Mesothelial cell of epicardium (in vitro differentiated cells): ENCODE measurements at places on chromosomes 1 and 21.

DNA sequence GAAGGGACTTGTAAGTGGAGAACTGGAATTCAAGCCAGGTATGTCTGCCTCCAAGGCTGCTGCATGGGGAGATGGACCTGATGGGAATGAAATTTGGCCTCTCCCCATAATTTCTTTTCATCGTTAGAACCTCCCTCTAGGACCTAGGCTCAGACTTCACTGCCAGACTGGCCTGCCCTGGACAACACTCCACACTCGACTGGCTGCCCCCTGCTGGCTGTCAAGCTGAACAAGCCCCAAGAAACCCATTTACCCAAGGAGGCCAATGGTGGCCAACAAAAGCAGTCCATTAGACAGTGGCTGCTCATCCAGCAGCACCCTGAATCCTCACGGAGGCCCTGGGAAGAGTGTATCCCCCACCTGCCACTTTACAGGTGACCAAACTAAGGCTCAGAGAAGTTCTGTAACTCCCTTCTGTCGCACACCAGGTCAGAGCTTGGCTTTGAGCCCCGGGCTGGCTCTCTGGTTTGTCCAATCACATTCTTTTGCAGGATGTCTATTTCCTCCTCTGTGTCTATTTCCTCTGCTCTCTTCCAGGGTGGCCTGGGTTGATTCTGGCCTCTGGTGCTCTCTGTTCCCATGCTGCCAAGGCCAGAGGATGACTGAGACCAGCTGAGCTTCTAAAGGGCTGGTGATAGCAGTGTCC, 3.8 kb downstream of the RNF186 start:
- no peak for DNase-seq

DNA sequence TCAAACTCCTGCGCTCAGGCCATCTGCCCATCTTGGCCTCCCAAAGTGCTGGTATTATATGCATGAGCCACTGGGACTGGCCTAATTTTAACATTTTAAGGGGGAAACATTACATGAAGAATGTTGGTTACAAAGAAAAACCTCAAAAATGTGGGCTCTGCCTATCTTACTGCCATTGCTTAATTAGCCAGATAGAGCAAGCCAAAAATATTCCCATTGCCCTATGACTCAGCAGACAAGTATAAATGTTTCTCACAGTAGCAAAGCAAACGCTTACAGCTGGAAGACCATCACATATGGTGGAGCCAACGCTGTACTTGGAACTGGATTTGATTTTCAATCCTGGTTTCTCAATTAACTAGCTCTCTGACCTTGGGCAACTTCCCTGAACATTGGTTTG, 502.0 kb downstream of the SMYD3 start:
- no peak for DNase-seq

GRCh38 chr1:56688522-56689026, 43.5 kb downstream of the PRKAA2 start:
- DNase-seq = no peak

DNA sequence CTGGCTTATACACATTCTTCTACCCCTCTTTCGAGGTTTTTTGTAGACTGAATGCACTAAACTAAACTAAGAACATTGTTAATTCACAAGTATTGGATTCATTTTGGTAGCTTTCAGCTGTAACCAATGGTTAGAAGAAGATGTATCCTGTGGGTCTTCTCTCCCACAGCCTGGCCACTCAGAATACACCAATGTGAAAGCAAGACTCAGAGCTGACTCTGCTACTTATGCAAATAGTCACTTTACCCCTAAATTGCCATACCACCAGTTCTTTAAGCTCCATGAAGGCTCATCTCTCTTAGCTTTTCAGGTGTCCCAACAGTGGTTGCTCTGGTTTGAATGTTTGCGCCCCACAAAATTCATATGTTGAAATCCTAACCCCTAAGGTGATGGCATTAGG, 60.1 kb downstream of the RGS13 start:
- DNase-seq = no peak

- no peak for DNase-seq
Observed at GRCh38 chr1:179144626-179145025, 62.8 kb downstream of the TOR3A start.

DNA sequence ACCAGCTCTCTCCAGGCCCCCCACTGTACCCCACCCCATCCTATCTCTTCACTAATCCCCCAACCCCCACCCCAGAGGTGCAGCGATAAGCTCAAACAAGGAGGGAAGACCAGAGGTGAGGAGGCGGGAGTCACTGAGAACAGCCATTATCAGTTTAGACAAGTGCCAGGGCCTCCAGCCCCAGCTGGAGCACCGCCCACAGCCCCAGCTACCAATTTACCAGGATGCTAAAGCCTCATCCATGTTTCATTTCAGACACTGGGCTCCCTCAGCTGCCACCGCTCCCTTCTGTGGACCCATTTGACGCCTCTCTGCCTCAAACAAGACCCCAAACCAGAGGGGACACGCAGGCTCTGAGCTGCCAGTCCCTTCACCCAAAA, 80.6 kb downstream of the DISP3 start:
- no peak for DNase-seq

DNA sequence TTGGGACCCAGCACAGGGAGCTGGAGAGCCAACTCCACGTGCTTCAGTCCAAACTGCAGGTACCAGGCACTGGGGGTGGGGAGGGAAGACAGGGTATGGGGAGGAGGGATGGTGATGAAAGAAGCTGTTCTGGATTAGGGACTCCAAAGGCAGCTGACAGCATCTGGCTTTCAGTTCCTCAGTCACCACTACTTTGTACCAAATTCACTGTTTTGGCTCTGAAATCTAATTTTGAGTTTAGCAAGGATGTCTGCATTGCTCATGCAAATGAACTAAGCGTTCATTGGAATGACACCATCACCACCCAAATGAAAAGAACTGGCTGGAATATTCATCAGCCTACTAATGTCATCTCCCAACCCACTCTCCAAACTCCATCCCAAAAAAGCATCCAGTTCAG, 8.7 kb downstream of the C1orf74 start:
- DNase-seq = no peak
